ENCODE measurements at places on chromosomes 3 and 15. TPM values are rescaled to one million over a fixed set of nuclear protein-coding genes. Genes with fewer than 3 reads are reported as not detected.

DNA sequence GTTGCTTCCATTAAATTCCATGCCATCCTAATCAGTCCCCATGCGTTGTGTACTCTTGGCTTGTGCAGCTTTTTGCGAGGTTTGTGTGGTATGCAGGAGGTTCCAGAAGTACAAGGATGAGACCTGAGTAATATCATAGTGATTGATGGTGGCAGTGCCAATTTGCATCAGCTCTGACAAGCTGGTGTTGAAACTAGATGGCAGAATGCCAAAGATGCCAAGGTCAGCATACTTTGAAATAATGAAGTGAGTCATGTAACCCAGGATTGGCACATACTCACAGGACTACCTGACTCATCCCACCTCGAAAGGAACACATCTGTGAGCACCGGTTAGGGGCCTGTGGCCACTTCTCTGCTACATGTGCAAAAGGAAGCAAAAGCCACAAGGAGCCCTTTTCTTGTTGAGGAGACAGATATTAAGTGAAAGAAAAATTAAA lies 14.3 kb downstream of the KAT2B start:
- DNase-seq, result peak; percentile 83

DNA sequence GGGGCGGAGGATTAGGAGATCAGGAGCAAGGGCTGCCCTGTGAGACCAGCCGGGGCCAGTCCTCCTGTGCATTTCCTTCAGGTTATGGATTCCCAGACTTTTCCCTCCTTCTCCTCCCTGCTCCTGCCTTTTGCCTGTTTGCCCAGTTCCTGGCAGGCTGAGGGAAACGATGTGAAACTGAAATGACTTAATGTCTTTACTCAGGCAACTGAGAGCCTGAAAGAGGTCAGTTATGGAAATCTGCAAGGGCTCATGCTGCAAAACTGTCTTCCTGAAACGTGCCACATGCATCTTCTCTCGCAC lies 57.2 kb downstream of the MESD start:
- DNase-seq, result no peak

DNA sequence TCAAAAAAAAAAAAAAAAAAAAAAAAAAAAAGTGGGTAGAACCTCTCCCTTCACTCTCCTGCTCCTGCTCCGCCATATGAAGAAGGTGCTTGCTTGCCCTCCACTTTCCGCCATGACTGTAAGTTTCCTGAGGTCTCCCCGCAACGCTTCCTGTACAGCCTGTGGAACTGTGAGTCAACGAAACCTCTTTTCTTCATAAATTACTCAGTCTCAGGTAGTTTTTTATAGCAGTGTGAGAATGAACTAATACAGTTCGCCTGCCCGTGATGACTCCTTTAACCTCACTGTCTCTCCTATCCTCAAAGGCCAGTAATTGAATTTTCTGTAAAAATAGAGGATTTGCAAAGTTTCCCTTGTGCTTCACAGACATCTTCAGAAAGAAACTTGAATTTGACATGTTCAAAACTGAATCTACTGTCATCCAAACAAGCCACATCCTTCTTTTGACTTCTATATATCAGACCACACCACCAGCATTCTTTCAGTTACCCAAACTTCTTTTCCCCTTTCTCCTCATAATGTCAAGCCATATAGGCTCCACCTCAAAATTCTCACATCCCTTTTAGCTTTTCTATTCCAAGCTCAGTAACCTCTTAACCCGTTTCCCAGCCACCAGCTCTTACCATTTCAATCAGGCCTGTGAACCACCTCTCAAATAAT lies 44.3 kb downstream of the P2RY1 start:
- no peak for DNase-seq

- DNase-seq, result peak; percentile 84
These were observed at the start of gene GPR176 for GRCh38 chr15:39919748-39920509. TSS of gene GPR176 (minus strand) at chr15:39920266. CDS start at chr15:39920026, 240 bp downstream.

DNA sequence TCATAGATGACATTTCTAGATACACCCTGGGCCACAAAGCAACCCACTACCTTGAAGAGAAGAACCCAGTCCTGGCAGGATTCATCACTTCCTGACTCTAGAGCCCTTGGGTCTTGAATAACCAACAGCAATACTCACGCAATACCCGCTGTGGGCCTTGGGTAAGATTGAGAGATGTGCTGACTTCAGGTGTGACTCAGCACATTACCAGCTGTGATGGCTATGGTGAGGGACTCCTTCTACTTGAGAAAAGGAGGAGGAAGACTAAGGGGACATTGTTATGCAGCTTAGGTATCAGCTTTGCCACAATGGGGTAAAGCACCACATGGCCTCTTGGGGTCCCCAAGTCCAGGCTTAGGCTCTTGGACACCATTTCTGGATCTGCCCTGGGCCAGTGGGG lies 14.9 kb downstream of the C3orf33 start:
- peak; percentile 20 for DNase-seq

DNA sequence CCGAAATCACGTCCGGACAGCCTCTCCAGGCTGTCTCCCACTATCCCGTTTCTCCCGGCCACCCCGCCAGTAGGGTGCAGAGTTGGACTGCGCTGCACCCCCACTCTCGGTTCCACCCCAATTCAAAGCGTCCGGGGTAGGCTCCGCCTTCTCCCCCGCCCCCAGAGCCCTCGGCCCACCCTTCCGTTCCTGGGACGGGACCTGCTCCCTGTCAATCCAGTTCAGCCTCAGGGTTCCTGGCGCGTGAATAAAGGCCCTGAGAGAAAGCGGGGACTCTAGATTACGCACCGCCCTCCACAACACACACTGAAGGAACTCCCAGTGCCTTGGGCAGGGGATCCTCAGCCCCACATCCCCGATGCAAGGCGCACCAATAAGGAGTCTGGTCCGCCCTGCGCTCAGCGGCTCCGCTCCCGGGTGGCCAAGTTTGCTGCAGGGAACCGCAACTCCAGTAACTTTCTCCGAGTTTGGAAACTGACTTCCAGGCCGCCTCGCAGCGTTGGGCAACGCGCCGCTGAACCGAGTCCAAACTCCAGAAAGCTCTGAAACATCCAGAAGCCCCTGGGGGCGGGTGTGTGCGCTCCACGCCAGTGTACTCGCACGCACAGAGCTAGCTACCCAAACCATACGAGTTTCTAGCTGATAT lies 1.9 kb downstream of the ADAMTS9 start:
- peak; percentile 93 for DNase-seq

DNA sequence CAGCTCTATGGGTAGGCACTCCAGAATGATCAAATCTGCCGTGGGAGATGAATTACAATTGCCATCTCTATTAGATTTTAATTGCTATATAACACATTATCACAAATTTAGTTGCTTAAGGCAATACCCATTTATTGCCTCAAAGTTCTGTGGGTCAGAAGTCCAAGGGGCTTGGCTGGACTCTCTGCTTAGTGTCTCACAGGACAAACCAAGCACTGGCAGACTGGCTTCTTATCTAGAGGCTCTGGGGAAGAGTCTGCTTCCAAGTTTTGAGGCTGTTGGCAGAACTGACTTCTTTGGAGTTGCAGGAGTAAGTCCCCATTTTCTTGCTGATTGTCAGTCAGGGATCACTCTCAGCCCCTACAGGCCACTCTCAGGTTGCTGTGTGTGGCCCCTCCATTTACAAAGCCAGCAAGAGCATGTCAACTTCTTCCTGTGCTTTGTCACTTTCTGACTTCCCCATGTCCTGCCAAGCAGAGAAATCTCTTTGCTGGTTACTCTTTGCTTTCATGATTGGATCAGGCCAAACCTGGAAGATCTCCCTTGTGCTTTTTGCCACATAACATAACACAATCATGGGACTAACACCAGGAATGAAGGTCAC lies 93.5 kb upstream of the PRICKLE2 start:
- no peak for DNase-seq

- DNase-seq, result no peak
These were observed 3.3 kb downstream of the SRGAP3 start for GRCh38 chr3:9246189-9246588.

DNA sequence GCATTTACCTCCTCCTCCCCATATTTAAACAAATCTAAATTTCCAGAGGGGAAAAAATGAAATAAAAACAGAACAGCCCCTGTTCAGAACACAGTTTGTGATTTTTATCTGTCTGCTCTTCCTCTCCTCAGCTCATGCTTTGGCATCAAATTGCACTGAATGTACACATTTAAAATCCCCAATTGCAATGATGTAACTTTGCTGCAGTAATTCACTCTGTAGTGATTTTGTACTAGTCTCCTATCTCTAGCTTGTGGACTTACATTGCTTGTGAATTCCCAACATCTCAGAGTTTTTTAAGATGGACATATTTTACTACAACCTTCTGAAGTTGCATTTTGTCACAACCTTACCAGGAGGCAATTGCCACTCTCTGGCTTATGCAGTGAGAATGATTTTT lies 81.6 kb upstream of the ROBO2 start:
- DNase-seq, result no peak

DNA sequence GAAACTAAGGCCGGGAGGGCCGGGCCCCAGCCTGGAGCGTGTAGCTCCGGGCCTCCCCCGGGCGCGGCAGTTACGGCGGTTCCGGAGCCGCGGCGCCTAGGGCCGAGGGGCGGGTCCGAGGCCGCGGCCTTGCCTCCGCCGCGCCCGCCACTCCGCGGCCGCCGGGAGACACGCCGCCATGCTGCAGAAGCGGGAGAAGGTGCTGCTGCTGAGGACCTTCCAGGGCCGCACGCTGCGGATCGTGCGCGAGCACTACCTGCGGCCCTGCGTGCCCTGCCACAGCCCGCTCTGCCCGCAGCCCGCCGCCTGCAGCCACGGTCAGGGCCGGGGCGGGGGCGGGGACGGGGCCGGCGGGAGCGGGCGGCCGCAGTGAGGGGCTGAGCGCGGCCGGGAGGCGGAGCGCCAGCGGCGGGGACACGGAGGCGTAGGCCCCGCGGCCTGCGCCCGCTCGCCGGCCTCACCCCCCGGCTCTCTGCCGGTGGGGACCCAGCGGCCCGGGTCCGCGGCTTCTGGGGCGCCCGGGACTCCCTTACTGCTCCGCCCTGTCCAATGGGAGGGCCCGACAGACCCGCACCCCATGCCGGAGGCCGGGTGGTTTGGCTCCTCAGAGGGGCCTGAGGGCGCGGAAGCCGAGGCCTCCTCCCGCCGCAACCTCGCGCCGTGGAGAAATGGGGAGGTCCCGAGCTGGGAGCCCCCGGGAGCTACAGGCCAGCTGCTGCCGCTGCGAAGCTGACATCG lies at the start of gene DIS3L:
Gene DIS3L, plus strand, starts transcription at position 150 of the 738 bp plus-strand sequence. Its CDS starts 29 bp downstream, at position 179.
- DNase-seq, result peak; percentile 54

- no peak for DNase-seq
These were observed 27.8 kb downstream of the BMF start for GRCh38 chr15:40080847-40081246.

Gene CRTC3
- 18.9 TPM for polyA plus RNA-seq

Gene MAGEL2
- not detected for polyA plus RNA-seq

Gene HGD
- not detected for polyA plus RNA-seq

Gene FANCD2
- polyA plus RNA-seq, result 25.5 TPM

Gene EFHB
- polyA plus RNA-seq, result 0.28 TPM

Gene KCNAB1
- polyA plus RNA-seq, result 0.09 TPM
